NCI-H2029 (cell line): ENCODE measurements at places on chromosomes 13 and 19.

DNA sequence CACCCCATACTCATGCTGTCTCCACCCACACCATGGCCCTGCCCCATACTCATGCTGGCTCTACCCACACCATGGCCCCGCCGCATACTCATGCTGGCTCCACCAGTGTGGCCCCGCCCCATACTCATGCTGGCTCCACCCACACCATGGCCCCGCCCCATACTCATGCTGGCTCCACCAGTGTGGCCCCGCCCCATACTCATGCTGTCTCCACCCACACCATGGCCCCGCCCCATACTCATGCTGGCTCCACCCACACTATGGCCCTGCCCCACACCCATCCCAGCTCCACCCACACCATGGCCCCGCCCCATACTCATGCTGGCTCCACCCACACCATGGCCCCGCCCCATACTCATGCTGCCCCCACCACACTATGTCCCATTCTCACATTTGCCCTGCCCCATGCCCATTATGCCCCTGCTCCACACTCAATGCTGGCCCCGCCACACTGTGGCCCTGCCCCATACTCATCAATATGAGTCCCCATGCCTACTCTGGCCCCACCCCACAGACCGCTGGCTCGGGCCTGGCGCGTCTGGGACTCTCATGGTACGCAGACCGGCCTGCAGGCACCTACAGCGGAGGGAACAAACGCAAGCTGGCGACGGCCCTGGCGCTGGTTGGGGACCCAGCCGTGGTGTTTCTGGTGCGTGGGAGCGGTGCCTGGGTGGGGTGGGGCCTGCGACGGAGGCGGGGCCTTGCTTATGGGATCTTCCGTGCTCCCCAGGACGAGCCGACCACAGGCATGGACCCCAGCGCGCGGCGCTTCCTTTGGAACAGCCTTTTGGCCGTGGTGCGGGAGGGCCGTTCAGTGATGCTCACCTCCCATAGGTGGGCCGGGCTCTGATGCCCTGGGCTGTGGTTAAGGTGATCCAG is 3.7 kb upstream of the ARHGAP45 start:
- peak; percentile 45 for DNase-seq

- DNase-seq = no peak
These were observed 545 bp upstream of the ISYNA1 start for GRCh38 chr19:18438331-18439024.

GRCh38 chr19:53883231-53883661 is 1.2 kb downstream of the PRKCG start:
- no peak for DNase-seq

- DNase-seq = no peak
These were observed 448.9 kb downstream of the DCT start for GRCh38 chr13:94030415-94031119.

GRCh38 chr13:19153782-19154450 is 27.7 kb downstream of the TUBA3C start:
- no peak for DNase-seq

DNA sequence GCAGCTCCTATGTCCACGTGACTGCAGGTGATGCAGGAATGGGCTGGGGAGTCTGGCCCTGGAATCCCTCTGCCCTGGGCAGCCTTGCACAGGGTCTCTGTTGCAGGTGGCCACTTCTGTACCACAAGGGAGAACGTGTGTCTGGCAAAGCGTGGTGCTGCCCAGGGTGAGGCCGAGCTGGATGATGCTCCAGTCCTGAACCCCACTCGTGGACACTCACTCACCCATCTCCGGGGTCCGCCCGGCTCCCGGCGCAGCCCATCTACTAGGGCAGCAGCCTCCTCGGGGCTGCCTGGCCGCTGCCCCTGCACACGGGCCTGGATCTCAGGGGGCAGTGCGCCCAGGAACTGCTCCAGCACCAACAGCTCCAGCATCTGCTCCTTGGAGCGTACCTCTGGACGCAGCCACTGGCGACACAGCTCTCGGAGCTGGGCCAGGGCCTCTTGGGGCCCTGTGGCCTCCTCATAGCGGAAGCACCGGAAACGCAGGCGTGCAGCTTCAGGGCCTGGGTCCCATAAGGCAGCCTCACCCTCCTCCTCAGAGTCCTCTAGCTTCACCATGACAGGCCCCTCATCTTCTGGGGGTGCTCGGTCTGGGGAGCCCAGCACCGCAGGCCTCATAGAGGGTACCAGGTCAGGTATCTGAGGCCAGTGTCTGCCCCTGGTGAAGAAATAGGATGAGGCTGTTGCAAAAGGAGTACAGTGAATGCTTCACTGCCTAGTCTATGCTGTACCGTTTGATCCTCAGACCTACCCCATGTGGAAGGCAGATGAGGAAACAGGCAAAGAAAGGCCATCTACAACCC is 2.2 kb downstream of the MZF1 start:
- no peak for DNase-seq

DNA sequence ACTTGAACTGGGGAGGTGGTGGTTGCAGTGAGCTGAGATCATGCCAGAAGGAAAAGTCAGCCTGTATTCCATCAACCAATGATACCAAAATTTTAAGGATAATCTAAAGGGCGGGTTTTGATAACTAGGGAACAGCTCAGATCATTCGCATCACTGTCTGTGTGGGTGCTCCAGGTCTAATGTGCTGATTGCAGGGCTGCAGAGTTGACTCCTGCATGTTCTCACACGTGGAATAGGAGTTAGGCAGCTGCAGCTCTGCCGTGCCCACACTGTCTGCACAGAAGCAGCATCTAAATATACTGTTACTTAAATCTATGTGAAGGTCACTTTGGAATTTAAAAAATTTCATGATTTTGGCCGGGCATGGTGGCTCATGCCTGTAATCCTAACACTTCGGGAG is 4.3 kb upstream of the PARP4 start:
- DNase-seq = no peak

- no peak for DNase-seq
These were observed 9.5 kb upstream of the FFAR2 start for GRCh38 chr19:35438527-35438926.

- no peak for DNase-seq
These were observed 1531.4 kb upstream of the SLC10A2 start for GRCh38 chr13:104597546-104598180.

DNA sequence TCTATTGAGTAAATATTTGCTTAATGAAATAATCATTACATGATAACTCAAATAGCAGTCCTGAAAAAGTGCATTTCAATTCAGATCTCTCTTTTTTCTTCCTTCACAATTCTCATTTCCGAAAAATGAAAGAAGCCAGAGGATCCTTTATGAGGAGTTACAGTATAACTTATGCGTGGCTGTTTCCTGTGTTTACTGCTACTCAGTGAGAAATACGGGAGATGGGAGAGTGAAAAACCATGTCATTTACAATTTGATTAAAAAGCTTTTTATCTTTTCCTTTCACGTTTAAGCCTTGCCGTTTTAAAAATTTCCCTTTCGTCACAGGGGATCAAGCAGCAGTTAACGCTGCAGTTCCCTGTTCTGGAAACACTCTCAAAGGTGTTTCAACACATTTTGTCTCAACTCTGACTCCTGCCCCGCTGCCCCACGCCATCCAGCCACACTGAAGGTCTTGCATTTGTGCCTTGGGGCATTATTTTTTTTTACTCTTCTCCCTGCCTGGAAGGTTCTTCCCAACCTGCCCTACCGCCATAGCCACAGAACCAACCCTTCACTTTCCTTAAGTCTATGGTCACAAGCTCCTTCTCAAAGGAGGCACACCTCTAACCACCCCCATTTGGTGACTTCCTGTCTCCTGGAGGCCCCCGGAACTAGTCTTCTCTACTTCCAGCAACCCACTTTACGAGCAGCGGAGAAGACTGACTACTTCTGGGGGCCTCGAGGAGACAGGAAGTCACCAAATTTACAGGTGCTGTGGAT is 17.0 kb downstream of the KL start:
- DNase-seq = no peak

DNA sequence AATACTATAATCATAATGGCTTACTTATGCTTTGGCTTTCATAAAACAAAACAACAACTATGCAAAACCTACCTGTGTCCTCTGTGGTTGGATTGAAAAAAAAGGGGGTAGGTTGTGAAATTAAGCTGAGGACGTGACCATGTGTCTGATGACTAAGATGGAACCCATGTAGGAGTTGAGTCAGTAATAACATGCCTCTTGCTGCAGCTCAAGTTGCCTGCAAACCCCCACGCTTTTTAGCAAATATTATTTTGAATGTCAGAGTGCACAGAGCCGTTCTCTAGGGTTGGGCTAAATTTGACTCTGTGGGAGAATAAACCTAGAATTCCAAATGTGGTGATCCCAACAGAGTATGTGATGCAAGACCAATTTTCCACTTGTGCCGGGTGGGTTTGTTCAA is 209.3 kb downstream of the KCNRG start:
- DNase-seq = no peak

DNA sequence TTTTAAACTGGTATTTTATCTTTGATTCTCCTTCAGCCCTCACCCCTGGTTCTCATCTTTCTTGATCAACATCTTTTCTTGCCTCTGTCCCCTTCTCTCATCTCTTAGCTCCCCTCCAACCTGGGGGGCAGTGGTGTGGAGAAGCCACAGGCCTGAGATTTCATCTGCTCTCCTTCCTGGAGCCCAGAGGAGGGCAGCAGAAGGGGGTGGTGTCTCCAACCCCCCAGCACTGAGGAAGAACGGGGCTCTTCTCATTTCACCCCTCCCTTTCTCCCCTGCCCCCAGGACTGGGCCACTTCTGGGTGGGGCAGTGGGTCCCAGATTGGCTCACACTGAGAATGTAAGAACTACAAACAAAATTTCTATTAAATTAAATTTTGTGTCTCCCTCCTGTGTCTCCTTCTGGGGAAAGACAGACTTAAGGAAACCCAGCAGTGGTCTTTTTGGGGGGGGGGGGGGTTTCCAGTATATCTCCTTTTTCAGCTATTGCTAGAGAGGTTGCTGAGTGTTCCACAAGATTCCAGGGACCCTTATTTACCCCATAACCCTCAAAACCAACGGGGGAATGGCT is 1.5 kb upstream of the RAD23A start:
- DNase-seq = no peak

GRCh38 chr19:919199-920050 is 2.3 kb downstream of the KISS1R start:
- peak; percentile 45 for DNase-seq

DNA sequence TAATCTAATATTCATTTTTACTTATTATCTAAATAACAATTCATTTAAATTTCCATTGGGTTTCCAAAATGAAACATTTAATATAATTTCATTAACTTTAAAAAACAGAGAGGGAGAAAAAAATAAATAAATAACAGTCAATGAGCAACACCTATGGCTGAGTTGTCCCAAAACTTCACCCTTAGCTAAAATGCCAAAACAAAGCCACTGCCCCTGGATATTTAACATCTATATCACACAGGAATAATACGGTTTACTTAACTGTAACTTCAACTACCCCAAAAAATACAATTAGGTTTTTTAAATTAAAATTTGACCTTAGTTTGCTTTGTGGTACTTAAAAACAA is 541 bp downstream of the ELF1 start:
- no peak for DNase-seq

DNA sequence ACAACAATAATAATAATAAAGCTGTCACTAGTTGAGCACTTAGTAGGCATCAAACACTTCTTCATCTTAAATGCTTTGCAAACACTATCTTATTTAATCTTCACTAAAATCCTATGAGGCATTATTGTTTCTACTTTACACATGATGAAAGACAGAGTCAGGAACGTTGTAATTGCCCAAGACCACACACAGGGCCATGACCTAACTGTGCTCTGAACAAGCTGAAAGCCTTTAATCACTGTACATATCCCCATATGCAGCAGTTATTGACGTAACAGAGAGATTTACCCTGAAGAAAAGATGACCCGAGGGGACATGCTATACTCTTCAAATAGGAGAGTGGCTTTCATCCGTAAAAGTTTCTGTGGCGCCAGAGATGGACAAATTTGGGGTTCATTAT is 53.0 kb downstream of the SACS start:
- no peak for DNase-seq

- DNase-seq = no peak
These were observed 124.4 kb downstream of the SIPA1L3 start for GRCh38 chr19:38031423-38031770.

- DNase-seq = no peak
These were observed 63.9 kb downstream of the CEBPG start for GRCh38 chr19:33437393-33437820.

GRCh38 chr13:23960566-23961156 is 63.4 kb upstream of the C1QTNF9B start:
- DNase-seq = no peak
